ENCODE measurements at places on chromosomes 6 and 20.

DNA sequence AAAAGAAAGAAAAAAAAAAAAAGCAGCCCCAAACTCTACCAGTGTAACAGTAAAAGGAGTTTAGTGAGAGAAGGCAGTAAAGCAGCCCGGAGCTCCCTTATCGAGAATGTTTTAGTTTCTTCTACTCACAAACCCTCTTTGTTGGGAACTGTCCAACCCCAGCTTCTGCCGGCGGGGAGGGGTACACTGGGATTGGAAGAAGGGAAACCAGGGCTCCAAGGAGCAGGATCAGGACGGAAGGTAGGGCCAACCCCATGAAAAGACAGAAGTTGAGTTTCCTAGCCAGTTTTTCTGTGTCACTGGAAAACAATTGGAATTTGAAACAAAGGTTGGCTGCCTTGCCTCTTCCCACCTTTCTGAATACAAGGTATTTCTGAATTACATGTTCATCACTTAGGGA lies 66.0 kb downstream of the KIZ start:
- no peak for DNase-seq

DNA sequence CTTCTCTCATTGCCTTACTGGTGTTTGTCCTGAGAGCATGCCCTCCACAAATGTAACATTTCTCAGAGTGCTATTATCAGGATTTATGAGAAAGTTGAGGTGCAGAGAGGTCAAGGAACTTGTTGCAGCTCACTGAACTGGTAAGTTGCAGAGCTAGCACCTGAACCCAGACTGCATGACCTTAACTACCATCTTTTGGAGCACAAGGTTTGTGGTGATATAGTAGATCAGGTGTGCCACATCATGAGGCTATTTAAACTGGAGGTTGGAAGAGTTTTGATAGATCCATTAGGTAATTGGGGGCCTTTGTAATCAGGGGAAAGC lies 112.0 kb upstream of the CITED2 start:
- DNase-seq = no peak

DNA sequence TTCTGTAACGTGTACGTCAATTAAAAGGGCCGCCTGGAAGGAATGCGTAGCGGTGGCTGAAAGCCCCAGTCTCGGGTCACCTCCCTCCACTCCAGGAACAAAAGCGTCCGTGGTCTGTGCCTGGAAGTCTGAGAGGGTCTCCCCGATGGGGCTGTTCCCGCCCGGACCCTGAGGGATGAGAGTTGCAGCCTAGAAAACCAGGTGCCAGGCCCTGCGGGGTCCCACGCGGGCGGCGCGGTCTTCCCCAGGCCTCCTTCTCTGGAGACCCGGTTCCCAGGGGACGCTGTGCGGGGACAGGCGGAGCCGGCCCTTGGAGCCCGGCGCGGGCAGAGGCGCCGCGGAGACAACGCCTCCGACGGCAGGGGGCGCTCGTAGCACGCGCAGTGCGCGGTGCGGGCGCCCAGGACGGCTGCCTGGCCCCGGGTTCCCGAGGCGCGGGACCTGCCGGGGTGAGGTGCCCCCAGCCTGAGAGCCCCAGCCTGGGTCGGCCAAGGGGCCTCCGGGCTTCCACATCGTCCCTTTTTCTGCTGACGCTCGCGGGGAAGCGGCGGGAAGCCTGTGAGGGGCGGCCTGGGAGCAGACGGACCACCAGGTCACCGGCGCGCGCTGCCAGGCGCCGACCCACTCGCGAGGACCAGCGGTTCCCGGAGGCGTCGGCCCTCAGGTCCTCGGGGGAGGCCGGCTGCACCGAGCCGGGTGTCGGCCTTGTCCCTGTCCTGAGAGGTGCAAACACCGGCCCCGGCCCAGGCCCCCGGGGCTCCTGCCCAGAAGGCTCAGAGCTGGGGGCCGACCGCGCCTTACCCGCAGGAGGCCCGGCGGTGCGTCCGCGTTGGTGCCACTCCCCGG lies 5.3 kb upstream of the FOXC1 start:
- DNase-seq = no peak

- no peak for DNase-seq
Measured at GRCh38 chr6:143087856-143088255, 27.2 kb downstream of the AIG1 start.

DNA sequence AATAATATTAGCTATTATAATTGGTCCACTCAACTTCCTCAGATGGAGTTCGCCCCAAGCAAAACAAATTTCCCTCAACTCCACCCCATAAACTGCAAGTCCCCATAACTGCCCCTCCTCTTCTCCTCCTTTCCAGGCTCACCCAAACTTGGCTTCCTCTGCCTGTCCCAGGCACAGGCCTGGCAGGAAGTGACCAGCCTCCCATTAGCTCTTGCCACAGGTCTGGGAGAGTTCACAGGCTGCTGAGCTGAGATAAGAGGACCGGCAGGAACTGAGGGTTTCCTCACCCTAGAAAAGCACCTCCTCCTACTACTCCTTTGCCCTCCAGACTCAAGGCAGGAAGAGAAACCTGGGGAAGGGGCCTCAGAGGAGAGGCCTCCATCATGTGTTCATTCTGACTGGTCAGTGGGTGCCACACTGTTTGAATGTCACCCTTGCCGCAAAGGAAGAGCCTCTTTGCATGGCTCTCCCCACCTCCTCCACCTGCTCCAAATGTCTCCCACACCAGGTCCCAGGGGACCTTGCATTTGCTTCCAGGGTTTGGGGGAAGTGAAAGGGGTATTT lies 24.5 kb upstream of the SMIM29 start:
- DNase-seq = no peak

DNA sequence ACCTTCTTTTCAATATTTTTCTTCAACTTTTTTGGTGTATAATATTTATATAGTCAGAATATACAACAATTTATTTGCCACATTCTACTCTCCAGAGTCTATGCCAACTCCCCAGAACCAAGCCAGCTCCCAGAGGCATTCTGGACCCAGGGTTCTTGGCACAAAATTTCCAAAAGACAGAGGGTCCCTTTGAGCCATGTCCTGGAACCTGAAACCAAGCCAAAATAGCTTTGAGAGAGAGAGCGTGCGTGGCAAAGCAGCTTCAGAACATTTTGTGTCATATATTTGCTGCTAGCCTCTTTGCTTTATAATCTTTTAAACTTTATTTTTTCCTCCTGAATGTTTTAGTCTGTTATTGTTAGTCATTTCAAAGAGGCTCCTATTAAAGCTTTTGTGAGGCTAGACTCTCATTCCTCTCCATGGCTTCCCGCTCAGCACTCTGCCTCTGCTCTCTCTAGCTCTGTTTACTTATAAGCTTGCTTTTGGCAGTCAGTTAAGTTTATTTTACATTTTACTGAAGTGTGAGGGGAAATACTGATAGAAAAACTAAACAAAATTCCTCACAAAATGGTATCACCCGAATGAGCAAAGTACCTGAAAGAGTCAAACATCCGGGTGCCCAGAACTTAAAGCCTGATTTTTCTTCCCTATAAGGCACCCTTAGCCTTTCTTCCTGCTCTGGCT lies 605.1 kb upstream of the ID4 start:
- no peak for DNase-seq

GRCh38 chr6:149910721-149911151 lies 12.2 kb downstream of the RAET1G start:
- no peak for DNase-seq

DNA sequence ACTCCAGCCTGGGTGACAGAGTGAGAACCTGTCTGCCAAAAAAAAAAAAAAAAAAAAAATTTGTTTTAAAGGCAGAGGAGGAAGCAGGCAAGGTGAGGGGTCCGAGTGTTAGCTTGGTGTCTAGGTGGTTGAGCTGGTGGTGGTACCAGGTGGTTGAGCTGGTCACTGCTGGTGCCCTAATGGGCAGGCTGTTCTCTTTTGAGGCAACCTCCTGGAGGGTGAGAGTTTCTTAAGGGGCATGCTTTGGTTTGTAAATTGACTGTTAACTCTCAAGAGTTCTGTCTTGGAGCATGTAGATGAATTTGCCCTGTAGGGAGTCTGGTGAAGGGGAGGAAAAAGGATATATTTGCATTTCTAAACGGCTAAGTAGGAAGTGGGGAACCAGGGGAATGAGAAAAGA lies 52.7 kb downstream of the BANF2 start:
- DNase-seq = no peak

- DNase-seq = no peak
Measured at GRCh38 chr20:57608516-57608915, 11.7 kb downstream of the ZBP1 start.

DNA sequence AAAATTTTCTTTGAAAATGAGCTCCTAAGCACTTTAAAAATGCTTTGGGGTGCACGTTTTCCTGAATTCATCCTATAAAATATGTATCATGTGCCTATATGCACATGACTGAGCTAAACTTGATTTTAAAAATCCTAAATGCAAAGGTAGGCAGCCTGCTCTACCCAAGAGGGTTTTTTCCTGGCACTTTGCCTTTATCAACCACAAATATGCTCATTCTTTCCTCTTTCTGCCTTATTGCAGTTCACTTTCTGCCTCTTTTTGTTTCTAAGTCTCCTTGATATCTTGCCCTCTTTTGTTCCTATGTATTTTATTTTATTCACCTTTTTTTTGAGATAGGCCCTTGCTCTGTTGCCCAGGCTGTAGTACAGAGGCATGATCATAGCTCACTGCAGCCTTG lies 229.3 kb downstream of the GRM1 start:
- DNase-seq = no peak

GRCh38 chr6:134850721-134851305 lies 99.1 kb downstream of the ALDH8A1 start:
- no peak for DNase-seq

DNA sequence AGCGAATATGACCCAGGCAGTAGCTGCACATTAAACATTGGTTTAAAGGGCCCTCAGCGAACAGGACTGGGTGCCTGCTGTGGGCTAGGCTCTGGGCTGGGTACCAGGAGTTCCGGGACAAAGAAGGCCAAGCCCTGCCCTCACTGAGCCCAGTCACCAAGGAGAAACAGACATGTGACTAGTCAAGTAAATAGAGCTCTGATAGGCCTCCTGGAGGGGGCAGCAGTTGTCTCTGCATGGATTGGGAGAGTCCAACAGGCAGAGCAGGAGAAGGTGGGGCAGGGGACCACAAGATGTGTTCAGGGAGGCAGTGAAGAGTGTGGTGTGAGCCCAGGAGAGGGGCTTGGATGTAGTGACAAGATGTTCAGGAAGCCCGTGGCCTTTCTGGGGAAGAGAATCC lies 3.1 kb downstream of the HM13 start:
- DNase-seq = peak; percentile 75

GRCh38 chr6:26275663-26276062 lies 89.3 kb upstream of the BTN3A2 start:
- DNase-seq = no peak

- peak; percentile 53 for DNase-seq
Measured at GRCh38 chr20:19889011-19889953, 127.9 kb upstream of the NAA20 start.
